Cardiac muscle cell (in vitro differentiated cells and primary cell): ENCODE measurements at places on chromosomes 7 and 10.
A peak's percentile ranks its signal among the peaks of the same experiment; 100 is the strongest.

- no peak for DNase-seq
These were observed 102.4 kb downstream of the HIPK2 start for GRCh38 chr7:139675127-139676125.

DNA sequence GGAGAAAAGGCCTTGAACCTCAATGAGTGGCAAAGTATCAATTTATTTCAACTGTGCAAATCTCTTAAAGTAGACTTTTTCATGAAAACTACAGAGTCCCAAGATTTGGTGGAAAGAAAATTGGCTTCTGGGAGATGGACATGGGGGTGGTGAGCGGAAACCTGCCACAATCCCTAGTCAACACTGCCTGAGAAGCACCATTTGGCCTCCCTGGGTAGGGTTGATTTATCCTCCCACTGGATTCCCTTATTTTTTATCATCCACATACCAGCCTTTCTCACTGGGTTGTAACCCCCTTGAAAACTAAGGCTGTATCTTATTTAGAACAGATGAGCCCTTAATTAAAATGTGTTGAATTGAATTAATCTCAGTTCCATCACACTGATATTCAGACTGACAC is 101.7 kb upstream of the PTN start:
- DNase-seq = no peak

DNA sequence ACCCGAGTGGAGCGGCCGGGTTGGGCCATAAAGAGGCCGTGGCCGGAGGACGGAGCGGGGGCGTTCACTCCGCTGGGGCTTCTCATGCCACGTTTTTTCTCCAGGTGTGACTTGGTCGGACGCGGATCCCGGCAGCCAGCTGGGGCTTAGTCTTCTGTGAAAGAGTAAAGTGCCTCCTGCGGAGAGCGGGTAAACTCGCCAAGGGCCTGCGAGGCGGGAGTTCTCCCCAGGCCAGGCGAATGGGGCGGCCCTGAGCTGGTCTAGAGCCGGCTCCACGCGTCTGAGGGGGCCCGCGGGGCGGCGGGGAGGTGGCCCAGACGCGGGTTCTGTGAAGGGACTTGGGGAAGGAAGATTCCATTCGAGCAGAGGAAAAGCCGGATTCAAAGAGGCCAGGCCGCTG is 86.3 kb upstream of the VIPR2 start:
- DNase-seq = no peak

DNA sequence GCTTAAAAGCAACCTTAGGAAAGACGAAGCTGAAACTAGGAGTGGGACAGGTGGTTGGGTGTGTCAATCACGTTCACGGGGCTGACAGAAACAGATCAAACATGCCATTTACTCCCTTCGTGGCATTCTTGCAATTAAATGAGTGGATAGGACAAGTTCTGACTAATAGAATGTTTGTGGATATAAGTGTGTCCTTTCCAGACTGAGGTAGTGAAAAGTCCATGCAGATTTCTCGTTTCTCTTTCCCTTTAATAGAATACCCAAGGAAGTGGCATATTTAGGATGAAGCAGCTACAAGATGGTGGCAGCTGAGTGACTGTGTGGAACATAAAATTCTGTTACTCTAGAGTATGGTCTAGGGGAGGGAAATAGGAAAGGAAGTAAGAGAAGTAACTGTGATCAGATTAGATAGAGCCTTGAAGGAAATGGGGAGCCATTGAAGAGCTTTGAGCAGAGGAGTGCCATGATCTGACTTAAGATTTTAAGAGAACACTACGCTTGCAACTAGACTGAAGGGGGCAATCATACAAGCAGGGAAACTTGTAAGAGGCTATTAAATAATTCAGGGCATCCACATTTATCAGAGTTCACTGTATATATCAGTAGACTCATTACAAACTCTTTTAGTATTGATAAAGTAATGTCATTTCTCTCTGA is 46.3 kb upstream of the HYAL4 start:
- DNase-seq = no peak

DNA sequence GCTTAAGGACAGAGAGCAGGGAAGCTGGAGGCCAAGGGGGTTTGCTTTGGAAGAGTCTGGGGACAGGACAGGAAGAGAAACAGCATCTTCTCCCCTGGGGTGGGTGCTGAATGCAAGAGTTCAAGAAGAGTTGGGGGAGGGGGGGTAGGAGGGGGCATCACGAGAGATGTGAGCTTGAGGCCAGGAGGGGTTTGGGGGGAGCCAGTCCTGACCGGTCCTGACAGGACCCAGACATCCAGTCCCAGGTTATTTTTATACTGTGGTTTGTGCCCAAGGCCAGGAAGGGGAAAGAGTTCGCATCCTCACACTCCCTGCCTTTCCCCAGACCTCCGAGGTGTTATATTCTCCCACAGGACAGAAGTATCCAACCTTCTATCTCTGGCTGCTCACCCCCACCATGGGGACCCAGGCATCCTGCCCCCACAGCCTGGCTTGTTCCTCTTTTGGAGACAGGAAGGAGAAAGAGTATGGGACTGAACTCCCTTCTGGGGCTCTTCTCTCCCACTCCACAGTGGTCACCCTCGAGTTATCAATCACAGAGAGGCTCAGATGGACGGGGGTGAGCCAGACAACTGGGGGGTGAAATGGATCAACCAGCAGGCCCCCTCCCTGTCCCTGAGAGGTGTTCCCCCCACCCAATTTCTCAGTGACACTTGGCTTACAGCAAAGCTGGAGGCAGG is 2.8 kb downstream of the TSC22D4 start:
- peak; percentile 37 for DNase-seq

DNA sequence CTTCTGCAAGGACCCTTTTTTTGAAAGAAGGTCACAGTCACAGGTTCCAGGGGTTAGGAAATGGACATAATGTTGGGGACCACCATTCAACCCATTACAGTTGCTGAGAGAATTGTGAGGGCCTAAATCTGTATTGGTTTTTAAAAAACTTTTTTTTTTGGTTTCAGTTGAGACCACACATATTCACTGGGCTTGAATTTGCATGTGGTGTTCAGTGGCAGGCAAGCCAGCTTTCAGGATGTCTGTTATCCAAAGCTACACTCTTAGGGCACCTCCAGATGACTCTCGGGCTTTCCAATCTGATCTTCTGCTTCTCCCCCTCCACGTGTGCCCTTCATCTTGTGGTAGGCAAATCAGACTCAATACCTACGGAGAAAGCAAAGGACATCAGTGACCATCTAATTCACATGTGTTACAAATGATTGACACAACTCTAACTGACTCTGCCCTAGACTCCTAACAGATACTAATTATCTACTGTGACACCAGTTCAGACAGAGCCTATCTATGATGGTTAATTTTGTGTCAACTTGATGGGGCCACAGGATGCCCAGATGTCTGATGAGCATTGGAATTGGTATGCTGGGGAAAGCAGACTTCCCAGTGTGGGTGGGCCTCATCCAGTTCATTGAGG is 93.3 kb upstream of the ELMO1 start:
- DNase-seq = no peak

DNA sequence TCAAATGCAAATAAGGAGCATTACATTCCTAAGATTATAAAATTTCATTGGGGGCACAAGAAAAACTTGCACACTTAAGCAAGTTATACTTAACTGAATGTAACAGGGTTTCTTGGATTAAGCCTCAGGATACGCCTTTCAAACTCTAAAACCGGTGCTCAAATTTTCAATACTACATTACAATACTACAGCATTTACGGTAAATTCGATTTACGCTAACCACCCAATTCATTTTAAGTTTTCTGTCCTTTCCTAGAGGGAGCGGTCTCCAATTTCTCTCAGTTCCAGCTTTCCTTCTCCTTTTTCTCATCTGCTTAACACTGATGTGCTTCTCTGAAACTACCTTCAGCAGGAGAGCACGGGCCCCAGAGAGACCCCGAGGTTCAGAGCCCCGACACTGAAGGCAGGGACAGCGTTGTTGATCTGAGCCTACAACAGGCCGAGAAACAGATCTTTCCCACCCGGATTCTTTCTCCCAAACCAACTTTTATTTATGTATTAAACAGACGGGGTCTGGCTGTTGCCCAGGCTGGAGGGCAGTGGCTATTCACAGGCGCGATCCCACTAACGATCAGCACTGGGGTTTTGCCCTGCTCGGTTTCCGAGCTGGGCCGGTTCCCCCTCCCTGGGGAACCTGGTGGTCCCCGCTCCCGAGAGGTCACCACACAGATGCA is 798 bp downstream of the ZNF425 start:
- no peak for DNase-seq

- peak; percentile 74 for DNase-seq
These were observed 1.8 kb downstream of the PFKFB3 start for GRCh38 chr10:6204341-6205191.

DNA sequence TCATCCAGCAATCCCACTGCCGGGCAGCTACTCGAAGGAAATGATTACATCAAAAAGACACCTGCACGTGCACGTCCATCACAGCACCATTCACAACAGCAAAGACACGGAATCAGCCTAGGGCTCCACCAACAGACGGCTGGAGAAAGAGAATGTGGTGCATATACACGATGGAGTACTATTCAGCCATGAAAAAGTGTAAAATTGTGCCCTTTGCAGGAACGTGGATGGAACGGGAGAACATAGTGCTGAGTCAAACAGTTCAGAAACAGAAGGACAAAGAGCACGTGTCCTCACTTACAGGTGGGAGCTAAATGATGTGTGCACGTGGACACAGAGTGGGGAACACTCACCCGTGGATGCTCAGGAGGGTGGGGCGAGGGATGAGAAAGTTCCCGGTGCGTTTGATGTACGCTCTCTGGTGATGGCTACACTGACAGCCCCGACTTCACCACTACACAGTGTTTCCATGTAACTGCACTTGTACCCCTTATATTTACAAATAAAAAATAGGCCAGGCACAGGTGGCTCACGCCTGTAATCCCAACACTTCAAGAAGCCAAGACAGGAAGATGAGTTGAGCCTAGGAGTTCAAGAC is 92.0 kb downstream of the PDGFA start:
- DNase-seq = no peak

- DNase-seq = no peak
These were observed 5.4 kb downstream of the FAM171A1 start for GRCh38 chr10:15365692-15366091.

DNA sequence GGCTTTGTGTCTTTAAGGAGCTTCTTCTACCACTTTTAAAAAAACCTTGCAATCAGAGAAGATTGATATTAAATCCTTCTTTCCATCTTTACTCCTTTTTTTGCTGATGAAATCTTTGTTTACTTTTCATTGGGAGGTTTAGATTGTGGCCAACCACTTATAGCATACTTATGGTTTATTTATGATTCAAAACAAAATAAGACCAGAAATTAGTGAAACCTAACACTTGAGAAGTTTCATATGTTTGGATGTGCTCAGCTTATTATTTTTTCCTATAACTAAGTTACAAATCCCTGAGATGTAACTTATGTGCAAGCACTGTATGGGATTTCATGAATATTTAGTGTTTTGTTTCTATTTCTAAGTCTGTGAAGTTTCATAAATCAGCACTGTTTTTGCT is 13.5 kb upstream of the PRPS1L1 start:
- DNase-seq = no peak

DNA sequence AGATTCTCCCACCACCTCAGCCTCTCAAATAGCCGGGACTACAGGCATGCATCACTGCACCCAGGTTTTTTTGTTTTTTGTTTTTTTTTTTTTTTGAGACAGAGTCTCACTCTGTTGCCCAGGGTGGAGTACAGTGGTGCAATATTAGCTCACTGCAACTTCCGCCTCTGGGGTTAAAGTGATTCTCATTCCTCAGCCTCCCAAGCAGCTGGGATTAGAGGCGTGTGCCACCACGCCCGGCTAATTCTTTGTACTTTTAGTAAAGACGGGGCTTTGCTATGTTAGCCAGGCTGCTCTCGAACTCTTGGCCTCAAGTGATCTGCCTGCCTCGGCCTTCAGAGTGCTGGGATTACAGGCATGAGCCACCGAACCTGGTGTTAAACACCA is 107.5 kb upstream of the KIF5B start:
- no peak for DNase-seq

DNA sequence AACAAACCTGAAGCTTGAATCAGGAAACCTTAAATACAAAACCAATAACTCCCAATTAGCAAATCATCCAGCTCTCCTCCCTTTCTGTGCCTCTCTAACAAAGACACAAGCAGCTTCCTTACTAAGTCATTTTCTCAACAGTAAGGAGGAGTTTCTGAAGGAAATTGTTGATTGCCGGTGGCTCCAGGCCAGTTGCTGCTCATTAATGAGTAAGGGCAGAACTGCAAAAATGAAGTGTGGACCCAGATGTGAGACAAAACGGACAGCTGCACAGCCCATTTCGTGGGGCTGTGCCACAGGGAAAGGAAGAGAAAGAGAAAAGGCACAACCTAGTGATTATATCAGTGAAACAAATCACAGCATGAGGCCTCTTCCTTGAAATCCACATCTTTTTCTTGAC is 42.8 kb upstream of the RHOBTB1 start:
- no peak for DNase-seq

- no peak for DNase-seq
These were observed 33.5 kb upstream of the PRSS37 start for GRCh38 chr7:141874787-141875186.

DNA sequence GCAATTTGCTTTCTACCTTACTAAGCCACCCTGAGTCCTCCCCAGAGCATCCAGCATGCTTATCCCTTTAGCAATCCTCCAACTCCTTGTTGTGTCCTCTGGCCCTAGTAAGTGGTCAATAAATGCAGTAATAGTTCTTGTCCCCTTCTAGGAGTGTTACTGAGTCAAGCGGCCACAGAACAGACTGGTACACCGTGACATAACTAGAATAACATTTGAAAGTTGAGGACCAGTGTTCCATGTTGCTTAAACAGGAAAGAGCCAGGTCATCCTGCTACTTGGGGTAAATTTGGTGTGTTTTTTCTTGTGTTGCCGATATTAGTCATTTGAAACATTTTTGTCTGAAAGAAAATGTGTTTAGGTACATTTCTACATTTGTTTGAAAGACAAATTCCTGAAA is 4.8 kb upstream of the CDK6 start:
- no peak for DNase-seq

- peak; percentile 91 for DNase-seq
These were observed 61.9 kb downstream of the MKI67 start for GRCh38 chr10:128064108-128064969.

- no peak for DNase-seq
These were observed 1.2 kb downstream of the CLDN3 start for GRCh38 chr7:73768641-73769480.

- peak; percentile 65 for DNase-seq
These were observed 26.6 kb downstream of the FGF8 start for GRCh38 chr10:101749047-101750016.

GRCh38 chr7:139853506-139854123 is 24.6 kb downstream of the TBXAS1 start:
- DNase-seq = no peak
